ENCODE measurements at places on chromosomes 2 and 18.

- no peak for DNase-seq
These were observed 41.3 kb downstream of the REV1 start for GRCh38 chr2:99448556-99448955.

DNA sequence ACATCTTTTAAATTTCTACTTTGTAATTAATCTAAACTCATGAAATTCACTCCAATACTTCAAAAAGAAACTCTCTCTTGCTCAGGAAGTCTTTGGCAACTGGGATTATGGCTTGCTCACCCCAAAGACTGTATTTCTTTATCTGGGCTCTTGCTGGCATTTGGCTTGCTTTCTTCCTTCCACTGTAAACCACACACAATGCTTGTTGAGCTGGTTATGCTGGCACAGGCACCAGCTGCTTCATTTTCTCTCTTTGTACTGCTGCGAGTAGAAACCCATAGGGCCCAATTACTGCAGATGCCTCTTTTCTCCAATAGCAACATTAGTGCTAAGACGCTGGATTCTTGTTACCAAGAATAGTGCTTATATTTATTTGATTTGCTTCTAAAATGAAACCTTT lies 51.4 kb downstream of the SLC38A11 start:
- no peak for DNase-seq

DNA sequence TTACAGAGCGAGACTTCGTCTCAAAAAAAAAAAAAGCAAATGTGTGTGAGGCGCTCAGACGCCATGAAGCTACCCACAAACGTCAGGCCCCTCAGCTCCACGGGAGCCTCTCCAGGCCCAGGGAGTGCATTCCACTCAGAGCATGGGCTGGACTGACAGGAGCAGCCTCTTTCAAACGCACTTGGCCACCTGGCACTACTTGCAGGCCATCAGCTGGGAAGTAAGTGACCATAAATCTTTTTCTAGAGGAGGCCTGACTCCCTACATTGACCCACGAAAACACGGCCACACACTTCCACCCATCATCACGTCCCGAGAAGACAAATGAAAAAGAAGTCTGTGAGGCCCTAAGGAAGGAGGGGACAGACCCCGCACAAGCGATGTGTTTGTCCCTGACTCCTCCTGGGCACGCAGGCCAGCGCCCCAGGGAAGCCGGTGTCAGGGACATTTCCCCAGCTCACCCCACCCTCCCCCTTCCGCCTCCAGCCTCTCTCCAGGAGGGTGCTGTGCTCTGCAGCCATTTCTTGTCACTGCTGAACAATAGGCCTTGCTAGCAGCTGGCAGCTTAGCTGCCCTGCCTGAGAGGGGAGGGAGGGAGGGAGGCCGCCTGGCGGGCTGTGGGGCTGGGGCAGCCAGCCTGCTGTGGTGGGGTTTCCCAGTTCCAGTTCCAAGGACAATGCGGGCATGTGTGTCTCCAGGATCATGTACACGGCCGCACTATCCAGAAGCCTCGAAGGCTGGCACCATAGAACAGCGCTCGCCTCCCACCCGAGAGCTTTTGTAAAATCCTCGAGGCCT lies 26.6 kb downstream of the SERTAD2 start:
- peak; percentile 71 for DNase-seq

DNA sequence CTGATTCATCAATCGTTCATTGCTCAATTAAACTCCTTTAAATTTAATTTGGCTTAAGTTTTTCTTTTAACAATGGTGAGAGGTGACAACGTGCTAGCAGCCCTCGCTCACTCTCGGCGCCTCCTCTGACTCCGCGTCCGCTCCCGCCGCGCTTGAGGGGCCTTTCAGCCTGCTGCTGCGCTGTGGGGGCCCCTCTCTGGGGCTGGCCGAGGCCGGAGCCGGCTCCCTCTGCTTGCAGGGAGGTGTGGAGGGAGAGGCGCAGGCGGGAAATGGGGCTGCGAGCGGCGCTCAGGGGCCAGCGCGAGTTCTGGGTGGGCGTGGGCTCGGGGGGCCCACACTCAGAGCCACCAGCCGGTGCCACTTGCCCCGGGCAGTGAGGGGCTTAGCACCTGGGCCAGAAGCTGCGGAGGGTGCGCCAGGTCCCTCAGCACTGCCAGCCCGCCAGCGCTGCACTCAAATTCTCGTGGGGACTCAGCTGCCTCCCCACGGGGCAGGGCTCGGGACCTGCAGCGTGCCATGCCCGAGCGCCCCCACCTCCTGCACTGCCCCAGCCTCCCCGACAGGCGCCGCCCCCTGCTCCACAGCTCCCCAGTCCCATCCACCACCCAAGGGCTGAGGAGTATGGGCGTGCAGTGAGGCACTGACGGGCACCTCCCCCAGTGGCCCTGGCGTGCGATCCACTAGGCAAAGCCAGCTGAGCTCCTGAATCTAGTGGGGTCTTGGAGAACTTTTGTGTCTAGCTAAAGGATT lies 19.6 kb downstream of the ANKMY1 start:
- DNase-seq = no peak

GRCh38 chr2:9439536-9439935 lies 16.1 kb downstream of the CPSF3 start:
- no peak for DNase-seq

DNA sequence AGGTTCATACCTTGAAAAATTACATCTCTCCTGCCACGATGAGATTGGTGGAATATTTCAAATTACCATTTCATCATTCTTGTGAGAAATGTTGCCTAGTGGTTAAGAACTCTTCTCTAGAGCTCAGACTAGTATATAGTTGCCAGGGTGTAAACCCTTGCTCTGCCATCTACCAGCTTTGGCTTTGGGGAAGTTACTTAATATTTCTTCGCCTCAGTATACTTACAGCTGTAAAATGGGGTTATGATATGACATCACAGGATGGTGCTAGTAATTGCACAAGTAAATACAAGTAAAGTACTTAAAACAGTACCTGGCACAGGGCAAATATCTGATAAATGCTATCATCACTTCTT lies 1.5 kb downstream of the SPOPL start:
- no peak for DNase-seq

DNA sequence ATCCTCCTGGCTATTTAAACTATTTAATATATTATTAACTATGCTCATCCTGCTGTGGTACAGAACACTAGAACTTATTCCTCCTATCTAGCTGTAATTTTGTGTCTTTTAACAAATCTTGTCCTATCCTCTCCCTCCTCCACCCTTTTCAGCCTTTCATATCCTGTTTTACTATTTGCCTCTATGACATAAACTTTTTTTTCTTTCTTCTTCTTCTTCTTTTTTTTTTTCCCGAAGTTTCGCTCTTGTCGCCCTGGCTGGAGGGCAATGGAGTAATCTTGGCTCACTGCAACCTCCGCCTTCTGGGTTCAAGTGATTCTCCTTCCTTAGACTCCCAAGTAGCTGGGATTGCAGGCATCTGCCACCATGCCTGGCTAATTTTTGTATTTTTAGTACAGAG lies 201.5 kb downstream of the LPIN1 start:
- no peak for DNase-seq

DNA sequence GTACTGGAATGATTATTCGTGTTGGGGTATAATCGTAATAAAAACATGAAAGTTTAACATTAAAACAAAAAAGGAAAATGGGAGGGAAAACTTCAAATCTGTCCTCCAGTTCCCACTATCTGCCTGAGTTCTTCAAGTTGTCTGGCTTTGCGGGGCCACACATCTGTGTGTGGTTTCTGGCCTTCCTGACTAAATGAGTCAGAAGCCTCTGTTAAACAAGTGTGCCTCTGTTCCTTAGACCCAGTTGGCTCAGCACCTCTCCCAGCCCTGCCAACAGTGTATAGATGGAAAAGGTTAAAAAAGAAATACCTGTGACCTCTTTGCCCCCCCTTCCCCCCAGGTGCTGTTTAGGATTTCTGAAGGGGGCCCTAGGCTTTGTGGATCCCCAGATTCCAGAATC lies 30.2 kb downstream of the XDH start:
- no peak for DNase-seq

GRCh38 chr2:233032551-233033320 lies at the start of gene NEU2:
Gene NEU2, plus strand, starts transcription at chr2:233032672. Its CDS starts 0 bp downstream, at chr2:233032672.
- no peak for DNase-seq

- no peak for DNase-seq
These were observed 129.9 kb downstream of the NCOA1 start for GRCh38 chr2:24620936-24621335.

DNA sequence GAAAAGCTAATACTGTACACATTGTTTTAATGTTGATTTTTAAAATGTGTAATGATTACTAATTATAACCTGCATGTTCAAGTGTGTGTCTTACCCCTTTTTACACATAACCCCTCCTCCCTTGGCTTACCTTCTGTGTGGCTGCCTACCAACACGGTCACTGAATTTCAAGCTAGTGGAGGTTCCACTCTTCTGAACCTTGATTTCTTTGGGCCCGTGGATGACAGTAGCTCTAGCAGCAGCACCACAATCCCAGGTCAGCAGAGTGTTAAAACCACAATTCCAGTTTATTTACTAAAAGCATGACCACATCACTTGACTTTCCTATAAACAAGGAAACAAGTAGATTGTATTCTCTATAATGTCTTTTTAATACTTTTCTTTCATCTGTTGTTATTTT lies 56.9 kb downstream of the AFTPH start:
- DNase-seq = no peak

- no peak for DNase-seq
These were observed 2.8 kb downstream of the NTSR2 start for GRCh38 chr2:11667194-11667593.

GRCh38 chr2:182316950-182317349 lies 109.9 kb downstream of the PDE1A start:
- DNase-seq = no peak

- DNase-seq = no peak
These were observed 253.2 kb upstream of the EPC2 start for GRCh38 chr2:148391324-148391723.

- no peak for DNase-seq
These were observed 28.8 kb downstream of the CNGA3 start for GRCh38 chr2:98374958-98375570.

GRCh38 chr2:161771148-161771547 lies 146.9 kb downstream of the SLC4A10 start:
- DNase-seq = no peak

DNA sequence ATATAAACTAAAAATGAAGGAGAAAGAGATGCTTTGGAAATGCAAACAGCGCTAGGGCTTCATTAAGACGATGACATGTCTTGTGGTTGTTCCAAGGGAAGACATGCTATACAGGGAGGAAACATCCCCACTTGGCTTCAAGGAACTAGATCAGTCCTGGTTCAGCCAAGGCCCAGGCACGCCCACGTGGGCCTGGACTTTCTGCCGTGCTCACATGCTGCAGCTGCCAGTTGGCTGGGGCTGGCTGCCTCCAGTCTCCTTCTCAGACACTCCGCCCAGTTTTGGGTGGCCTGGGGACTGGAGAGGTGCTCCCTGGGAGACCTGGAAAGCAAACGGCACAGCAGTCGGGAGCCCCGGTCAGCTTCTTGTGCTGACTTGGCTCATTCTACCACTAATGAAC lies 109.6 kb downstream of the GLI2 start:
- no peak for DNase-seq

DNA sequence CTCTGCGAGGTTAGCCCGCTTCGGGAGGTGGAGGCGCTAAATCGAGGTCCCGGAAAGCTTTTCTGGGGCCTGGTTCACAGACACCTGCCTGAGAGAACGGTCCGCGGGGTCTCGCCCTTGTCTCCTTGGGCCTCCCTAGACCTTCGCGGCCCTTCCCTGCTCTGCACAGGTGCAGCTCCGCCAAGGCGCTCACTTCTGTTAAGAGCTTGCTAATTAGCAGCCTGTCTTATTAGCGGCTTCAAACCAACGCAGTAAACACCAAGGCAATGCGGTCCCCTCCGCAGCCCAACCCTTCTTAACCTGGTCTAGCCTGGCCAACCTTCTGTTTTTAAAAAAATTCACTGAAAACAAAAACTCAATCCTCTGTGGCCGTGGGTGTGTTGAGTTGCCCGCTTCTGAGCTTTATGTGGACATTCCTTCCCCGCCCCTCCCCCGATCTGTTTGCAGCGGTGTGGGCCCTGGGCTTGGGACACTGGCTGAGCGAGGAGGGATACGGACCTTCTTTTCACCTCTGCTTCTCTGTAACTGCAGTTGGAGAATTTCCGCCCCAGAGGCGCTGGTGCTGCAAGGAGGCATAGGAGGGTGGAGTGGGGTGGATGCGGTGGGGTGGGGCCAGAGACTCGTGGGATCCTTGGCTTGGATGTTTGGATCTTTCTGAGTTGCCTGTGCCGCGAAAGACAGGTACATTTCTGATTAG lies 3.4 kb upstream of the HOXD4 start:
- peak; percentile 43 for DNase-seq

GRCh38 chr2:101961338-101962191 lies 30.2 kb upstream of the IL1R2 start:
- no peak for DNase-seq

- DNase-seq = no peak
These were observed 131.4 kb downstream of the KCNS3 start for GRCh38 chr2:18009891-18010290.

- no peak for DNase-seq
These were observed 159.1 kb upstream of the ZSWIM2 start for GRCh38 chr2:187008111-187008510.

All from retina (tissue), 1 donor.